Prostate gland (tissue), 2 donors: ENCODE measurements at places on chromosomes 3 and 15. TPM values are rescaled to one million over a fixed set of nuclear protein-coding genes. Genes with fewer than 3 reads are reported as not detected.

FES gene
- total RNA-seq, result 22.8 TPM

HTR3E gene
- total RNA-seq, result not detected

CCDC54 gene
- total RNA-seq, result 5.4 TPM

IMPG2 gene
- total RNA-seq, result 0.28 TPM

DNA sequence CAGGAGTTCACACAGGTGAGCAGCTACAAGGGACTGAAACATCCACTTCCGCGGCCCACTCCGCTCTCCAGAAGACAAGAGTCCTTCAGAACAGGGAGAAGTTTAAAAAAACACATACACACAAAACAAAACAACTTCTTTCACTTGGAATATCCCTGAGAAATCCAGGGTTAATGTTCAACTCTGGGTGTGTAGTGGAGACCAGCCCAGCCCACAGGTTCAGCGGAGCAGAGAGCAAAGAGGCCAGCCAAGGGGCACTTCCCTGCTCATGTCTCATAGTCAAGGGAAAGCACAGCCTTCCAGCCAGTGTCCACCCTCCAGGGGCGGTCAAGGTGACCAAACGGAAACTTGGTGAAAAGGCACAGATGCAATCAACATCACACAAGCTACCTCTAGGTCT, 41.6 kb downstream of the WNT5A start:
- DNase-seq, result no peak

GRCh38 chr3:66380200-66380932, 120.5 kb downstream of the LRIG1 start:
- no peak for DNase-seq

- no peak for DNase-seq
Measured at GRCh38 chr3:44409640-44410410, 67.6 kb downstream of the ZNF445 start.

- peak; percentile 53 for DNase-seq
Measured at GRCh38 chr3:4350789-4351163, 47.6 kb downstream of the SETMAR start.

- DNase-seq, result peak; percentile 28
Measured at GRCh38 chr15:58748040-58748851, 1.3 kb downstream of the ADAM10 start.

- DNase-seq, result peak; percentile 40
Measured at GRCh38 chr3:49411535-49411967, 225 bp downstream of the RHOA start.

- DNase-seq, result no peak
Measured at GRCh38 chr3:61981060-61981459, 392.3 kb downstream of the FEZF2 start.

DNA sequence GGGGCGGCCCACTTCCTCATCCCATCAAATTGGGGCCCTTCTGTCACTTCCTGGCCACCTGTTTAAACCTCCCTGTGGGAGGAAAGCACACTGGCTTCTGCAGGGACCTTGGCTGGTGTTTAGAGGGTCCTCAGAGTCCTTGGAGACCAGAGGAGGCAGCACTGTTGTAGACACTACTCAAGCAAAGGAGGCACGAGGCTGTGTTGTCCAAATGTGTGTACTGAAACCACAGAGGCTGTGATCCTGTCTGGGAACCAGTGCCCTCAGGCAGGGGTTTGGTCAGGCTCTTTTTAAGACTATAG, 12.4 kb upstream of the SEC13 start:
- no peak for DNase-seq

DNA sequence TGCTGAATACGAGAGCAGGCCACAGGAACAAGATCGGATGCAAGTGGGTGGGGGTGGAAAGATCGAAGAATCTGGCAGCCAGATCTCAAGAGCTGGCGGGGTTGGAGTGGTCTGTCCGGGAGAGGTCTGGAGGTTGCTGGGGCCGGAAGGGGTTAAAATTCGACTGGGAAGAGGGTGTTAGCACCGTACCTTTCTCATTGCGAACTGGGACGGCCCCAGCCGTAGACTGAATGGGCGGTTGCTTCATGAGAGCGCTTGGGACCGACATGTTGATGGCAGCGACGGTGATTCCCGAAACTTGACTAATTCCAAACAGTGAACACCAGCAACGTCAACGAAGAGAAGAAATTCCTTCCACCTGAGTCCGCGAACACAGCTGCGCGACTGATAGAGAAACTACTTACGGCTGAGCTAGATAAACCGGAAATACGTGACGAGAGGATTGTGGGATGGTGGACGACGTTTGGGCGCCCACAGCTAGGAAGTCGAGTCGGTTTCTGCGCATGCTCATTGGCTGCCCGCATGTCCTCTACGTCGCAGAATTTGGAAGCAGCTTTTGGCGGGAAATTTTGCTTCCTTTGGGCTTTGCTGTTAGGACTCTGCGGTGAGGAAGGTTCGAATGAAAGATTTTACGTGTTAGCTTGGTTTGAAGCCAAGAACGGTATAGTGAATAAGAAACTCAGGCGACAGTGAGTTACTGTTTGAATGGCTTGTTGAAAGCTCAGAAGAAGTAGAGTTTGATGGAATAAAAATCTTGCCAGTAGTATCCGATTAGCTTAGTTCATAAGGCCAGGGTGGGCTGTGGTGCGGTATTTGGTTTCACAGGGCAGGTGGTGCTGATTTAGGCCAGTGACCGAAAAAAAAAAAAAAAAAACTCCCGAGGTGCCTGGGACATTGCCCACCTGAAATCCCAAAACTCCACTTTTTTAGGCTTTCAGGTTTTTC, at the start of gene MFAP1:
Gene MFAP1 (minus strand): TSS at position 389 of the 945 bp plus-strand sequence. CDS start 121 bp downstream, at position 268.
- DNase-seq, result peak; percentile 98

DNA sequence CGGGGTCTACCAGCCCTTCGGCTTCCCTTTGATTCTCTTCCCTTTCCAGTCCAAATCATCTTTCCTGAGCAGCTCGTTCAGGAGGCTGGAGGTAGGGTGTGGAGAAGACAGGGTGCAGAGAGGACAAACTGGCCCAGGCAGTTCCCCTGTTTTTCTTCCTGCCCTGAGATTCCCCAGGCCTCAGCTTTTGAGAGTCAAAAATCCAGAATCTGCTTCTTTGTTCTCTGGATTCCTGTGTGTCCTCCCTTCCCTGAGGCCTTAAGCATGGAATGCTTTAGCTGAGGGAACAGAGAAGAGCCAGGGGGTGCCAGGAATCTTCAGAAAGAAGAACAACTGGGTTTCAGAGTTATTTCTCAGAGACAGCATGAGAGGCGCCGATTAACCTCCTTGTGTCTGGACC, 26.7 kb upstream of the LRTM1 start:
- DNase-seq, result no peak

GRCh38 chr15:58355973-58356372, 75.8 kb upstream of the LIPC start:
- DNase-seq, result no peak

DNA sequence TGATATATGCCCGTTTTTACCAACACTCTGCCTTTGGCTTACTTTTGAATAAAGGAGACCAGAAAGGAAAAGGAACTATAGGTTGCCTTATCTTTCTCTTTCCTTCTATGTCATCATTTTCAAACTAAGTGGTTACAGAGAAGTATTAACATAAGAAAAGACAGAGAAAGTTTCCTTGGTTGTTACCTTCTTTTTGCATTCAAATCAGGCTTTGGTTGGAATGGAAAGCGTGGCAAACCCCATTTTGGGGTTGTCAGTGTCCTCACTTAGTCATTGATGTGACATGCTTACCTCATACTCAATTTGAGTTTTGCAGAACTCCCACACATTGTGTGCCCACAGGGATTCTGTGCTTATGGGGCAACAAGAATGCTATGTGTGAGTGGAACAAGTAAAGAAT, 3.7 kb upstream of the THRB start:
- no peak for DNase-seq
